Stimulated activated CD4-positive, alpha-beta T cell treated with anti-CD3 and anti-CD28 coated beads, Interleukin-12 subunit alpha, Interleukin-12 subunit beta, amount 100 ng/mL, for 48 hours (primary cell): ENCODE measurements at places on chromosomes 2 and 18.

- DNase-seq, result peak; percentile 55
Observed at GRCh38 chr2:43225093-43225787, 1.2 kb downstream of the ZFP36L2 start.

- no peak for DNase-seq
Observed at GRCh38 chr2:44130441-44130840, 38.2 kb upstream of the PPM1B start.

- DNase-seq, result no peak
Observed at GRCh38 chr18:45562567-45563479, 52.5 kb upstream of the SLC14A2 start.

- no peak for DNase-seq
Observed at GRCh38 chr2:143787674-143788073, 658.5 kb downstream of the ARHGAP15 start.

DNA sequence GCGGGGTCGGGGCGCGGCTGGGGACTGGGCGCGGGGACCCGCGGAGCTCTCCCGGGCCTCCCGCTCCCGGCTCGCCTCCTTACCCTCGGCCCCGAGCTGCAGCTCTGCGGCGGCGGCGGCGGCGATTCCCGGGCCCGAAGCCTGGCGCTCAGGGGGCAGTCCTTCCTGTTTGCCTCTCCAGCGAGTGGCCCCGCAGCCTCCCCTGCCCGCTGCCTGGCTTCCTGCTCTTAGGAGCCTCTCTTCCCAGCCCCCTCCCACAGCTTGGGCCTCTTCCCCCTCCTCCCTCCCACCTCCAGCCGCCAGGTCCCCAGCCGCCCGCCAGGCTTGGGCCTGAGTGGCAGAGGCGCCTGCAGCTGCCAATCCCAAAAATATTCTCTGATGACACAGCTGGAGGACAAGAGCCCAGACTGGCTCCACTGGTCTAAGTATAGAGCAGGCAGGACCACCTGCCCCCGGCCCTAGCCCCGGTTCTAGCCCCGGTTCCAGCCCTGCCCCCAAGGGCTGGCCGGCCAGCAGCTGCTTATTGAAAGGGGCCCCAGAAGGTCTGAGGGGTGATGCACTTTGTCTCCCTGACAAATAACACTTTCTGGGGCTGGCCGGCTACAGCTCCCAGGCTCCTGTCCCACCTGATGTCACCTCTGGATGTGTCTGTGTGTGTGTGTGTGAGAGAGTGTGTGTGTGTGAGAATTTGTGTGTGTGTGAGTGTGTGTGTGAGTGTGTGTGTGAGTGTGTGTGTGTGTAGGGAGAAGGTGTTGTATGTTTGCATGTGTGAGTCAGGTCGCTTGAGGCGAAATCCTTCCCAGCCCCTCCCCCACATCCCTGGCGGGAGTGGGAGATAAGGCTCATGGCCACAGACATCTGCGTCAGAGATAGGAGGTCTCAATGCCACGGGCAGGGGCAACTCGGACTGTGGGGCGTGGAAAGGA lies at the start of gene OBSL1:
Gene OBSL1 (minus strand): TSS at position 229 of the 926 bp plus-strand sequence. CDS start 307 bp downstream, outside the sequence.
- no peak for DNase-seq
